ENCODE measurements at places on chromosomes 5 and 9.
A peak's percentile ranks its signal among the peaks of the same experiment; 100 is the strongest.

DNA sequence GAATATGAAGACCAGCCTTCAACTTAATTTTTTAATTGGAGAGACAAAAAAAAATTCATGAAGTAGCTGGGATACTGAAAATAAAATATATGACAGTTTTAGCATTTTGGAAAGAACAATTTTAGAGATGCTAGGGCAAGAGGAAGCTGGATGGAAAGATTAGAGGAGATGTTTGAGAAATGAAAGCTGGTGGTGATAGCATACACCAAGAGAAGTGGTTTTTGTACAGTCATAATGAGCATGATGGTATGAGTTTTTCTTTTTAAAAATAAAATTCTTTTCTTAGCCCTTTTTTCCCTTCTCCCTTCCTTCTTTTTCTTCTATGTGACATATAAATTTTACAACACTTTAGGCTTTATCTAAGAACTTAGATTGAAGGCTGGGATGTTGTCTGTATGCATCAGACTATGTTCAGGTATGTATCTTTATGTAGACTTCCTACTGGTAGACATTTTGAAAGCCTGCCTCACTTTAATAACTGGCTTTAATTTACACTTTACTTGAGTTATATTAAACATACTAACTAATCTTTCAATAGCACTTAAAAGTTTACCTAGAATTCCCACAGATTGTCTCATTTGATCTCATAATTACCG lies 522.5 kb downstream of the TLE4 start:
- DNase-seq: no peak

DNA sequence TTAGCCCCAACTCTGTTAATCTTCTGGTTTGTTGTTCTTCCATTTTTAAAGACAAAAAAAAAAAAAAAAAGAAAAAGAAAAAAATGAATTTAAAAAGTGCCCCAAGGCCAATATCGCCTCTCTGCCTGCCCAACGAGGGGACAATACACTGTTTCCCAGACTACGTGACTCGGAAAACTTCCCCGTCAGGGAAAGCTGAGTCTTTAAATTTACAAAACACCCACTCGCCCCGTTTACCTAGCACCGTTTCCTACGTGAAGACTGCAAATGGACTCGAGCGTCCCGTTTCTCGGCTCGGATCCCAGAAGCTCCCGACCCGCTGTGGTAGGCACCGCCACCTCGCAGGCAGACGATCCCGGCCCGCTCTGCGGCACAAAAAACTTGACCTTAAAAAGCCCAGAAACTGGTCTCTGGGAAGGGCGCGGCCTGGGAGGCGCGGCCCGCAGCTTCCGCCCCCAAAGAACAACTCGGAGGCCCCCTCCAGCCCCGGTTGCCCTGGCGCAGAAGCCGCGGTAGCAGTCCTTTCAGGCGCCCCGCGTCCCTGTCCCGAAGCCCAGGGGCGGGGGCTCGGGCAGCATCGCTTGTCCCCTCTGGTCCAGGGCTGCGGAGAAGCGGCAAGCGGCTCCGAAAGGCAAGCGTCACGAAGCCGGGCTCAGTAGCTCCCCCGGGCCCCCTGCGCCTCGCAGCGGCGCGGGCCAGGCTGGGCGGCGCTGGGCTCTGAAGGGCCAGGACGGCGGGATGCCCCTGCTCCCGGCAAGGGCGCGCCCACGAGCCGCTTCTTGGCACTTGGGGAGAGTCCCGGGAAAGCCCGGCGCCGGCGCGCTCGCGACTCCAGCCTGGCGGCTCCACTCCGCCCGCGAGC lies at the start of gene GCNT4:
TSS of gene GCNT4 (minus strand) at position 367 of the 862 bp plus-strand sequence. CDS start 22,521 bp downstream, outside the sequence.
- DNase-seq: no peak

- no peak for DNase-seq
These were observed 226.8 kb downstream of the CETN3 start for GRCh38 chr5:90182726-90183125.

DNA sequence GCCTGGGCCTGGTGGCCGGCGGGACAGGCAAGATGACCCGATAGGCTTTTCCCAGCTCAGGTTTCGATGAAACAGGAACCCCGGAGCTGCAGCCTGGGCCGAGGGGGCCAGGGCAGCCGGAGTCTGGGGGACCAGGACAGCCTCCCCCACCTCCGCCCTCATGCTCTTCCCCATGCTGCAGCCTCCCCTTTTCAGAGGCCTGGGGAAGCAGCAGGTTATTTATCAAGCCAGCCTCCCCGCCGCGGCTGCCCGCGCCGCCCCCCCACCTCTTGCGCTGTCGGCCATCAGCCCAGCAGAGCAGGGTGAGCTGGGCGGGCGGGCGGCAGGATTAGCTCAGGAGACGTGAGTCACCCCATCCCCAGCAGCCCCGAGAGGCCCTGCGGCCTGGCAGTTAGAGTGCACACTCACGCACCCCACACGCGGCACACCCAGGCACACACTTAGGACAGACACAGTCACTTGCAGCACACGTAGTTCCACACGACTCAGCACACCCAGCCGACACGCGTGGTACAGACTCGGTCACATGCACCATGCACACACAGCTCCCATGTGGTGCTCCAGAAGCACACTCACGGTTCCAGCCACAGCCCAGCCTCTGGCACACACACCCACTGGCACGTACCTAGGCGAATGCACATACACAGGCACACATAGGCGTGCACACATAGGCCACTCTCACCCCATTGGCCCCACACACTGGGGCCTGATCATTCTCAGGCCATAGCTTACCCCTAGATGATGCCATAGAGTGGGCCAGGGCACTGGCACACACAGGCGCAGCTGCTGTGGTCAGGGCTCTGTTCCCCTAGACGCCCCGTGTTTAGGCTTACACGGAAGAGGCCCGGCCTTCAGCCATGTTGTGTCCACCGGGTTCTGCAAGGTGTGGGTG lies 13.0 kb downstream of the CXXC5 start:
- peak; percentile 57 for DNase-seq

DNA sequence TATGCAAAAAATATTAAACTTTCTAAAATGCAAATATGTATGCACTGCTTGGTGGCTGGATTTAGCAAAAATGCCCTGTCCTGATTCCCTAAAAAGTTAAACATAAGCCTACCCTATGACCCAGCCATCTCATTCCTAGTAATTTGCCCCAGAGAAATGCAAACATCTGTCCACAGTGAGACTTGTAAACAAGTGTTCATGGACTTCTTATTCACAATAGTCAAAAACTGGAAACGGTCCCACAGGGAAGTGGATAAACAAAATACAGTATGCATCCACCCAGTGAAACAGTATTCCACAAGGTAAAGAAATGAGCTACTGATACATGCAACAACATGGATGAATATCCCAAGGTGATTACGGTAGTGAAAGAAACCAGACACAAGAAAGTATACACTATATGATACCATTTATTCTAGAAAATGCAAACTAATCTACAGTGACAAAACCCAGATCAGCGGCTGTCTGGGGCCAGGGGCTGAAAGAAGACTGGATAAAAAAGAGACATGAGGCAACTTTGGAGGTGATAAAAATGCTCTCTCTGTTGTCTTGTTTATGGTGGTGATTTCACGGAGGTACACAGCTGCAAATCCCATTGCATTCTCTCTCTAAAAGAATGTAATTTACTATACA lies 277.3 kb downstream of the GLIS3 start:
- no peak for DNase-seq

- DNase-seq: no peak
These were observed 108.1 kb downstream of the GCNT1 start for GRCh38 chr9:76567086-76567485.

DNA sequence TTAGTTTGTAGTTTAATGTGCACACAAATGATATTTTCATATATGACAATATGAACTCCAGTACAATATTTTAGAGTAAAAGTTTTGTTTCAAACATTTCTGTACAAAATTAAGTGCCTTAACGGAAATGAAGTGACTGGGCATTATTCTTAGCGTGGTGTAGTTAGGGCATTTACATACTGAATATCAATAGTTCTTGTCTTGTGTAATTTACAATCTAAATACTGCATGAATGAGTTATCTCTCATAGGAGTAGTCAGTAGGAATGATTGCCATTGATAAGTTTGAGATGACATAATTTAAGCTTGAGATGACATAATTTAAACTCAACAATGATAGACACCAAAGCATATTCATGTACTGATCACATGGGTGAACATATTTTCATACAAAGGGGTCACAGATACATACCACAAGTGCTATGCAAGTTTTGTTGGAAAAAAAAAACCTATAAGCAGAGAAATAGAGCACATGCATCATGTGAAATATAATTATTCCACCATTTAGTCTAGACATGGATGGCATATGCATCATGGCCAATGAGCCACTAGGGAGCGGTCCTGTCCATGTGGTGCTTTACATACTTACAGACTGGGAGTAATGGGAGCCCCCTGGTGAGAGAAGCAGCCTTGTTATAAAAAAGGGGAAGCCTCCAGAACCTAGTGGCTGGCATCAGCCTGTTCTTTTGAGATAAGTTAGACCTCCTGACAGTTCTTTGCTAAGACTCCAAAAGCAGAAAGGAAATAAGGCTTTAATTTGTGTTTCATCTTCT lies 1523.9 kb downstream of the MAT2B start:
- peak; percentile 87 for DNase-seq

GRCh38 chr9:92493749-92494387 lies 11.6 kb upstream of the ASPN start:
- DNase-seq: no peak

DNA sequence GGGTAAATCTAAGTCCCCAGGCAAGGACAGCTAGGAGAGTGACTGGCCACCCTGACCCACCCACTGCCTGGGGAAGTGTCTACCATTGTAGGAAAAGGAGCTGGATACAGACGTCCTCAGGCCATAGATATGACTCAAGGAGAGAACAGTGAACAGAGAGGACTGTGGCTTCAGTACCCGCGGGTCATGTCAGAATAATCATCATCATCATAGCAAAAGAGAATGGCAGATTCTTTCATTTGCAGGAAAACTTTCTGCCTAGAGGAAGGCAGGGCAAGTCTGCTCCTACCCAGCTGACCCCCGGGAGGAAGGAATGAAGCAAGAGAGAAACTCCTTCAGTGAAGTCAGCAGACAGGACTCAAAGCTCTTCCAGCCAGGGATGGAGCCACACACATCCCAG lies 52.2 kb upstream of the UBTD2 start:
- DNase-seq: no peak

DNA sequence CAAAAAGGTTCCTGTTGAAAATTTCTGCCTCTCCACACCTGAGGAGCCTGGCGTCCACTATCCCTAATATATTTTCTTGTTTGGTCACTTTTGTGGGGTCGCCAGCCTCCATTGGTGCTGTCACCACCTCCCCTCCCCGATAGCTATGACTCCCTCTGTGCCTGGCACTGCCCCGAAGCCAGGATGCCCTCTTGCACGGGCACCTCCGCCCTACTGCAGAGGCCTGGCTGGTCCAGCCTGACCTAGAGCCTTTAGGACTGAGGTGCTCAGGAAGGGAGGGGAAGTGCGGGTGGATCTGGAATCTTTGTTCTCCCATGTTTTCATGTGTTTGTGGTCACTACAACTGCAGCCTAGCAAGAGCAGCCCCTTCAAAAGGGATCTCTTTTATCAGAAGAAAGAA lies 62.6 kb downstream of the WNK2 start:
- DNase-seq: no peak

GRCh38 chr9:108743901-108744371 lies 111.8 kb downstream of the ACTL7B start:
- no peak for DNase-seq

- DNase-seq: no peak
These were observed 1.1 kb downstream of the CD14 start for GRCh38 chr5:140631831-140632365.

Measured in GF-D8 (cell line).